ENCODE measurements at places on chromosomes 5 and 9.
A peak's percentile ranks its signal among the peaks of the same experiment; 100 is the strongest.

GRCh38 chr5:177442066-177442826 is 4.4 kb upstream of the PRR7 start:
- DNase-seq = no peak

DNA sequence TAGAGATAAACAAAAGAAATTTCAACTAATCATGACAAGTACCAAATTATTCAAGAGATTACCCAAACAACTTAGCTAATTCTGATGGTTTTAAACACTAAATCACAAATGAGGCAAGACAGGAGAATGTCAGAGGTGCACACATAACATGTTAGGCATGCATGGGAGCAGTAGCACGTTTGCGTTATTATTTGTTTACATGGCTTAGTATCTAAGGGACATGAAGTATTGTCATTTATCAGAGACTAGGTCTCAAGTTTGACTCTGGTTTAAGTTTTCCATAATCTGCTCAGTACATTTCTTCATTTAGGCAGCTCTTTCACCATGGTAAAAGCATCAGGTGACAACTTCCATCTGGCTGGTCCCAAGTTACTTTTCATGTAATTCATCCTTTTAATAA is 244.1 kb upstream of the TNC start:
- no peak for DNase-seq

DNA sequence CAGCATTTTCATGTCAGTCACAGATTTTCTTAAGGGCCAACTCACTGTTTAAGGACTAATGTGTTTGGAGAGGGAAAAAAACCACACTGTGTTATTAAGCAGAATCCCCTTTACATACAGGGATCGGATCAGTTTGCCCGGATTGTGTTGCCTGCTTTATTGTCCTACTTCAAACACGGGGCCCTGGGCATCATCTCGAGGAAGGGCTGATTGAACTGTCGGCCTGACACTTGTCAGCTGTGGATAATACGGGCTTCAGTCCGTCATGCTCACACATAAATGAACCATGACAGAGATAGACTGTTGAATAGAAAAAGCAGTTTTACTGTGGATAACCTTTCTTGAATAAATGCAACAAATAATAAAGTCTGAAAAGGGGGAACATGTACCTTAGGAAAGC is 325.0 kb downstream of the ZSWIM6 start:
- no peak for DNase-seq

DNA sequence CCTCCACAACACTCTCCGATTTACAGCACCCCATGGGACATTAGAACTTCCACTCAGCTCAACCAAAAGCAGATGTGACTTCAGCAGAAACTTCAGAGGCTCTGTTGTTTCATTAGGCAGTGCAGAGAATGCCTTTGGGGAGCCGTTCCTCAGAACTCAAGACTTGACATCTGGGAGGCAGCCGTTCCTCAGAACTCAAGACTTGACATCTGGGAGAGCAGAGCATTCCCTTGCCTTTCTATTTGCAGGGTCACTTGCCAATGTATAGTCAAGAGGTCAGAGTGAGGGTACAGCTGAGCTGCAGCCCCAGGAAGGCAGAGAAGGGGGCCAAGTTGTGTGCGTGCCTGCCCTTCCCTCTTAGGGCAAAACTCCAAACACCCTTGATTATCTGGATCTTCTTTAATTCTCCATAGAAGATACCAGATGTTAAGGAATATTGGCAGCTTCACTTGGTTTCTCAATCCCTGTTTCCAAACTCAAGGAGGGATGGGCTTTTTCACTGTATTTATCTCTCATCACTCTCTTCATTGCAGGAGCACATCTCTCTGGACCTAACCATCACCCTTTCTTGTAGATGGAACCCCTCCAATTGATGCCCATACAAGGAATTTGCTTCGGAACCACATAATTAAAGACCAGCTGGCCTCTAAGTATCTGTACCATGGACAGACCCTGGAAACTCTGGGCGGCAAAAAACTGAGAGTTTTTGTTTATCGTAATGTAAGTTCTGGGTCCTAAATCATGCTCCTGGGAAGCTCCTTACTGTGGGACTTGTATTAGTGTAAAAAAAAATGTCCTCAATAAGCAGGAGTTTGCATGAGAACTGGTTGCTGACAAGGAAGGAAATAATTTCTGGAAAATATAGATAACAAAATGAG is 25.6 kb downstream of the TGFBI start:
- no peak for DNase-seq

DNA sequence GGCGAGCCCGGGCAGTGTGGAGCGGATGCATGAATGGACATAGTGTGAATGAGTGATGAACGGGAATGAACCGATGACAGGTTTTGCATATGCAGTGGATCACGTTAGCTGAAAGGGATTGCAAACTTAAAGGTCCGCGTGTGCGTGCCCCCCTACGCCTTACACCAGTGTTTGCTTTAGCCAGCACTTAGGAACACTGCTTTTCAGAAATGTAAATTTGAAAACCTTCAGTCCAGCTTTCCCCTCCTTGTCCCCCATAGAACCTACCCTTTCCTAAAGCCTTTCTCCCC is 692 bp downstream of the PSAT1 start:
- DNase-seq = no peak

DNA sequence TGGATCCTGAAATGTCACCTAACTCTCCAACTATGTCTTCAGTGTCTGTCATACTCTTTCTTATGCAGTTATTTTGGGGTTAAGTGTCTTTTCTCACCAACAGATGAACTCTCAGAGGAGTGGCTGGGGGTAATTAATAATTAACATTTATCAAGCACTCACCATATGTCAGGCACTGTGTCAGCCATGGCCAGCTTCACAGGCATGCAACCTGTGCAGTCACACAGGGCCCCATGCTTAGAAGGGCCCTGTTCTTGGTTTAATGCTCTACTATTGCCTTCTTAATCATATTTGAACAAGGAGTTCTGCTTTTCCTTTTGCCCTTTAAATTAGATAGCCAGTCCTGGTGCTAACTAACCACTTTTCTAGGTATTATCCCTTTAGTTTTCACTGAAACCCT is 3.4 kb upstream of the GRPEL2 start:
- no peak for DNase-seq

GRCh38 chr9:114282926-114283325 is 40.0 kb upstream of the ORM1 start:
- DNase-seq = peak; percentile 64

DNA sequence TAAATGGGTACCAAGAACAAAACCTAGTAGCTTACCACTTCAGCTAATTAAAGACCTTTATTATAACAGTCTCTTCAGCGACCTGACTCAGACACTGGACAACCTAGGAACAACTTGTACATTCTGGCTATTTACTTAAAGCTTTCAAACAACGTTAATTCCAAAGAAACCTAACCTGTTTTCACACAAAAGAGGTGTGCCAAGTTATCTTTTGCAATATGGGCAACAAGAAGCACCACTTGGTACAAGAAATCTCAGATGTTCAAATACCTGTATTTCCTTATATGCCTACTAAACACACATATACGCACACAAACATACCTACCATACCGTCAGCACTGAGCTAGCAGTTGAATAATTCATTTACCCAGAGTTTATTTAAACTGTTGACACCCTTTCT is 23.0 kb downstream of the RNF145 start:
- DNase-seq = no peak

GRCh38 chr9:109314011-109314531 is 6.8 kb downstream of the EPB41L4B start:
- DNase-seq = no peak

GRCh38 chr5:29134418-29134817 is 2059.1 kb upstream of the CDH6 start:
- no peak for DNase-seq

DNA sequence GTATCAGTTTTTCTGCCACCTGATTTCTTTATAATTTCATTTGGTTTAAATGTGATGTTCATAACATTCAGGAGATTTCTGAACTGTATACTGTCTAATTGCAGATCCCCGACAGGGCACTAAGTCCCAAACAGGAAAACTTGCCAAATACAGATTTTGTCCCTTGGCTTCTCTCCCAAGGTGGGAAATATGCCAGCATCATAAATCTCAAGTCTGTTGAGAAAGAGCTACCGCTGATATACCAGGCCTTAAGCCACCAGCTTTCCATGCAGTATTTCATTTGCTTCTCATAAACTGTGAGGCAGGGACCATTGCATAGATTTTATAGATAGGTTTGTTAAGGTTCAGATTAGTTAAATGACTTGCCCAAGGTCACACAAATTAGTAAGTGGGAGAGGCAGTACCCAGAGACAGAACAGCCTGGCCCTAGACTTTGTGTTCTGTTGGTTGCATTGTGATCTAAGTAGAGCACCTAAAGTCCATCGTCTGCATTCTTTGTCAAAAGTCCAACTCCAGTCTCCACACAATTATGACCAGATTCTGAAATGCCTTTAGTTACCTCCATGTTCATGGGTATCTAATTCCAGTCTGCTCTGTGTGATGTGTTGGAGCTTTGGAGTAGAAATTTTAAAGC is 16.2 kb downstream of the GPR21 start:
- DNase-seq = peak; percentile 75

DNA sequence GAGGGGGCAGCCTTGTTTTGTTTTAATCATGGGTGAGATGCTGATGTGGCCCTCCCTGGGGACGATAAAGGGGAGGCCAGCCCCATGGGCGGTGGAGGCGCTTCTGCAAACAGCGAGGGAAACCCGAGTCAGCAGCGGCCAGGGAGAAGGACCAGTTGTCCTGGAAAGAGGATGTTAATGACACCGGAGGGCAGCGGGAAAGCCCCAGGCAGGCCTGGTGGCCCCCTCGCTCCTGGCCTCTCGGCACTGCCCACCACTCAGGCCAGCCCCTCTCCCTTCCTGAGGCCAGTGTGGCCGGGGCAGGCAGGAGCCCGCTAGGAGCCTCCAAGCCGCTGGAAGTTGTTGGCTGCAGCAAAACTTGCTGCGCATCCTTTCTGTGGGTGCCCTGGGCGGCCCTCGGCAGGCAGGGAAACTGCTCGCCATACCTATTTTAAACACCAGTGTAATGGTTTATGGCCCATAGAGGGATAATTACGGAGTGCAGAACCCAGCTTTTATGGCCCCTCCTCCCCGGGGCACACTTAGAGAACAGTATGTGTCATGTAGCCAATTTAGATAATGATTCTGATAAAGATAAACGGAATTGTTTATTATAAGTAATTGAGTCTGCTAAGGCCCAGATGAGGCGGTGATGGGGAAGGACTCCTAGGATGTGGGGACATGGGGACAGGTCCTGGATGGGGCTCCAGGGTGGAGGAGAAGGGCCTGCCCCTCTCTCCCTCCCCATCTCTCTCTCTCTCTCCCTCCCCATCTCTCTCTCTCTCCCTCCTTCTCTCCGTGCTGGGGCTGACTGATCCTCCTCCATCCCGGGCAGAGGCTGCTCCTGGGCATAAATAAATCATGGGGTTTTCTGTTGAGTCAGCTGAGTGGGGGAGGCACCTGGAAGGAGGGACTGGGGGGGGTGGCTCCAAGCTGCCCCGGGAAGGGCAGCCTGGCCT is 36.9 kb downstream of the LMX1B start:
- no peak for DNase-seq

GRCh38 chr9:37761511-37761910 is 7.9 kb downstream of the TRMT10B start:
- no peak for DNase-seq

- DNase-seq = no peak
These were observed 27.3 kb downstream of the HTR4 start for GRCh38 chr5:148626986-148627385.

DNA sequence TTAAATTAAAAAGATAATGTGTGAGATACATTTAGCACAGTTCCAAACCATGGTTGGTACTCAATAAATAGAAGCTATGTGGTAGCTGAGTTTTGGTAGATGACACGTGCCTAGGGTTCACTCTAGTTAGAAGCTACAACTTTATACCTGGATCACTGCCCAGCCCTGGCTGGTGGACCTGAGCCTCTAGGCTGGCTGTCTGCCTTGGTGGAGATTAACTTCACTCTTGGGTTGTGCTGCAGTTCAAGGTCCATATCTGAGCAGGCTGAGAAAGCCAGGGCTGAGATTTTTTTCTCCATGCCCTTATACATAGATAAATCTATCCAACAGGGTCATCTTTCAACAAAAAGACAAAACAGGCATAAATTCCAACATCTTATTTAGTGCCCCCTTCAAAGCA is 44.6 kb upstream of the SPDL1 start:
- DNase-seq = no peak
